Mammary microvascular endothelial cell (primary cell): ENCODE measurements at places on chromosomes 2 and 18. TPM values are rescaled to one million over a fixed set of nuclear protein-coding genes. Genes with fewer than 3 reads are reported as not detected.

Gene CAVIN2
- total RNA-seq, result 235 and 249 TPM in 2 replicates

Gene ZSWIM2
- total RNA-seq, result not detected in 2 replicates

Gene GAREM1
- total RNA-seq, result 0.39 and 0.53 TPM in 2 replicates

Gene IL37
- not detected in 2 replicates for total RNA-seq

Gene SPP2
- total RNA-seq, result not detected in 2 replicates

Gene LYPD6B
- not detected in 2 replicates for total RNA-seq

Gene GNLY
- total RNA-seq, result not detected in 2 replicates

Gene FOXD4L1
- 0.07 TPM in 1 of 2 replicates, not detected in the other for total RNA-seq

Gene RAX
- not detected in 2 replicates for total RNA-seq

Gene PLB1
- 0.20 and 0.33 TPM in 2 replicates for total RNA-seq

Gene RAB17
- 0.49 and 0.87 TPM in 2 replicates for total RNA-seq
